ENCODE measurements at places on chromosomes 6 and 20.

- DNase-seq, result no peak
Measured at GRCh38 chr6:2872423-2873358, 30.4 kb downstream of the SERPINB9 start.

- DNase-seq, result no peak
Measured at GRCh38 chr6:3904518-3904917, 55.3 kb downstream of the FAM50B start.

- peak; percentile 61 for DNase-seq
Measured at GRCh38 chr6:147135211-147135681, 69.0 kb upstream of the STXBP5 start.

DNA sequence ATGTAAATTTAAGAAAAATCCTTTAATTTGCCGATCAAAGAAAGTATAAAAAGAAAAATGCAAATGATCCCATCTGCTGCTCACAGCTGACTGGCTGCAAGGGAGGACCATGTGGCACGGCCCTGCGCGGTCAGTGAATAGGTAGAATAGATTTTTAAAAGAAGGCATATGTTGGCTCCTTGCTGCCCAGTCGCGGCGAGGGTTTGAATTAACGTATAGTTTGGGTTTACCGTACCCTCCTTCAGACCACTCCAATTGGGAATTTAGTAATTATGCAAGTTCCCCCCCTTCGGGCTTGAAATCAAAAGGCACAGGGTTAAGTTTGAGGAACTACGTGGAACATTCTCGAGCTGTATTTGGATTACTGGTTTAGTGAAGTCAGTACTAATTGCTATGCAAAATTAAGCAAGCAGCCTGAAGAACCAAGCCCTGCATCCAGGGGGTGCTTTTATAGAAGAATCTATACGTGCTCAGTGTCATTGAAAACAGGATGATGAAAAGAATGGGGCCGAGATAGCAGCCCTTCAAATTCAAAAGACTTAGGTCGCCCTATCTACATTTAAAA, 1.1 kb upstream of the BEND3 start:
- DNase-seq, result no peak

DNA sequence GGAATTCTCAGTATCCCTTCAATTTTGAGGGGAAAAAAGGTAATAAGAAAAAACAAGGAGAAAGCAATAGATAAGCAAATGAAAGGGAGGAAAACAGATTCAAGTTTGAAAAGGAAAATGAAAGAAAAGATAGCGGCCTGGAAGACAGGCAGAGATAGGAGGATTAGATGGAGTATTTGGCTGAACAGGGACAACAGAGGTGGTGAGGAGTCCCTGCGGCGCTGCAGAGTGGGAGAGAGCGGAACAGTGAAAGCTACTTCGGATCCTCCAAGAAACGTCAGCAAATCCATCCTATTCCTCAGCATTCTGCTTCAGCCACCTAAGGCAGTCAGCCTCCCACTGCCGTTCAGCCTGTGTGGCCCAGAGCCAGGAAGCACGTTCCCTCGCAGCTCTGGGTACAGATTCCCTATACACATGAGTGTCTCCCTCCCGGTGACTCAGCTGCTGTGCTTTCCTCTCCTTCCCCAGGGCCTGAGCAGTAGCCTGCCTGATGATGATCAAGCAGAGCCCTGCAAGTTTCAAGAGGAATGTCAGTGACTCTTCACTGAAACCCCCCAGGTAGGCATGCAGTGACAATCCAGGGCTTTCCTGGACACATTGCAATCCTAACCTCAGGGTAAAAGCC, 43.4 kb upstream of the CDYL start:
- DNase-seq, result peak; percentile 69

DNA sequence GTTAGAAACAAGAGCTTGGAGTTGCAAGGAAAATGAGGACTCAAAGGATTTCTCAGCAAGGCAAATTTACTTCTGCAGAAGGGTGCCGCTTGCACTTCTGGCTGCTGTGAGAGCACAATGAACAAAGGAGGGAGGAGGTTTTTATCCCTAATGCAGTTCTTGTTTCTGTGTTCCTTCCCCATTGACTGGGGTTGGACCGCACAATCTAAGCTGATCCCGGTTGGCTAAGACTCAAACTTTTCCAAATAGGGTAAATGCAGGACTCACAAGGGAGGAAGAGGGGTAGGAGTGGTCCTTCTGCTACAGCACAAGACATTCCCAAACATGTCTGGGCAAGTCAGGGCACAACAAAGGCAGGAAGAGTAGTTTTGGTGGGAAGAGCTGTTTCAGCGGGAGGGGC, 249.6 kb upstream of the MOCS1 start:
- no peak for DNase-seq

DNA sequence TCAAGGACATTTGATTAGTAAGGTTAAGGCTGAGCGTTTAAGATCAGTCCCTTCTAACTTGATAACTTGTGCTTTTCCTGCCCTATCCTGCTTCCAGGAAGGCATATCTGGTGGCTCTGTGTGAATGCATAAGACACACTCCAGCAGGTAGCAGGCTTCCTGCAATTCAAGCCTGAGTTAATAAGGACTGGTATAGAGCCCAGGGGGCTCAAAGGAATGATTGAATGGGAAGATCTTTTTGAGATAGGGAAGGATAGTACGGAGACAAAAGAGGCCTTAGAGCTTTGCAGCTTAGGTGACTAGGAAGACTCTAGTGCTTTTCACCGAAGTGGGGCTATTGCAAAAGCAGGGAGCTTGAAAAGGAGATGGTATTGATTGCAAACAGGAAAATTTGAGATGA, 307.1 kb downstream of the GRIK2 start:
- no peak for DNase-seq

DNA sequence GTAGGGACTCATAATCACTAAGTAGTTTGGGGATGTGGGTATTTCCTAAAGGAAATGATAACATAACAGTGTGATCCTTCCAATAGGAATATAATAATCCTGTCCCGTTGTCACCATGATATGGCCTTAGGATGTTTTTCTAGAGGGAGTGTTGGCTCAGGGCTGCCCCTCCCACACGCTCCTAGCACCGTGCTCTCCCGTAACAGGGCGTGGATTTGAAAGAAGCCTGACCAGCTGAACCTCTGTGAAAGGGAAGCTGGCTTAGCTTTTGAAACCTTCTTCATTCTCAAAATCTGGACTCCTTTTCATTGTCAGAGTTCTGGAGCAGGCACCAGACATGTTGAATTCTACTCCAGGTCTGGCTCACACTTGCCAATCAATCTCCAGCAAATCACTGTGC, 103.4 kb upstream of the SASH1 start:
- DNase-seq, result no peak

DNA sequence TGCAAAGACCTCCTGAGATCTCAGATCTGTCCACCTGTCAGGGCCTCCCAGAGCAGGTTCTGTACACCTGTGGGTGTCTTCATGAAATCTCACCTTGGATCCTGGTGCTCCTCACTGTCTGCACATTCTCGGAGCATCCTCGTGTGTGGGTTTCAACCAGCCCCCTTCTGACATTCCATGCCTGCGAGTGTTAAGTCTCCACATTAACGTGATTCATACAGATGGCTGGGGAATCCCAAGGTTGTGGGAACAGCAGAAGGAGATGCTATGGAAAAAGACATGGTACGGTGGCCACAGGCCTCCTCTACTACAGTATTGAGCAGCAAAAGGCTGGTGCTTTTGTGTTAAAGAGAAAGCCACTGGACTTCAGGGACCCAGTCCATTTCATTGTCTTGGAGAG, 556.5 kb downstream of the DHX35 start:
- no peak for DNase-seq

DNA sequence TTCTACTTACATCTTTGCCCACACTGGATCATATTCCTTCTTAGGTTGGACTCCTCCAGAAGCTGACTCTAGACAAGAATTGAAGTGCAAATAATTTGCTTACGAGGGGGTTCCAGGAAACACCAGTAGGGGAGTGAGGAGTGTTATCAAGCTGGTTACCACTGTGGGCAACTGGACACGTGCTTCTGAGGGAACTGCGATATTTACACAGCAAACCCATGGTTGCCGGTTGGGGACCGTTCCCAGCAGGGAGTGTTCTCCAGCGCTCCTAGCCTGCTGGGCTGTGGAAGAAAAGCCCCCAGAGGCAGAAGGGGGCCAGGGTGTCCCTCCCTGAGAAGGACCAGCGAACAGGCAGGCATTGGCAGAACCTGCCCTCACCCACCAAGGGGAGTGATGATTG, 21.7 kb downstream of the MDFI start:
- DNase-seq, result no peak

GRCh38 chr20:53926428-53927028, 143.9 kb downstream of the BCAS1 start:
- DNase-seq, result peak; percentile 91

DNA sequence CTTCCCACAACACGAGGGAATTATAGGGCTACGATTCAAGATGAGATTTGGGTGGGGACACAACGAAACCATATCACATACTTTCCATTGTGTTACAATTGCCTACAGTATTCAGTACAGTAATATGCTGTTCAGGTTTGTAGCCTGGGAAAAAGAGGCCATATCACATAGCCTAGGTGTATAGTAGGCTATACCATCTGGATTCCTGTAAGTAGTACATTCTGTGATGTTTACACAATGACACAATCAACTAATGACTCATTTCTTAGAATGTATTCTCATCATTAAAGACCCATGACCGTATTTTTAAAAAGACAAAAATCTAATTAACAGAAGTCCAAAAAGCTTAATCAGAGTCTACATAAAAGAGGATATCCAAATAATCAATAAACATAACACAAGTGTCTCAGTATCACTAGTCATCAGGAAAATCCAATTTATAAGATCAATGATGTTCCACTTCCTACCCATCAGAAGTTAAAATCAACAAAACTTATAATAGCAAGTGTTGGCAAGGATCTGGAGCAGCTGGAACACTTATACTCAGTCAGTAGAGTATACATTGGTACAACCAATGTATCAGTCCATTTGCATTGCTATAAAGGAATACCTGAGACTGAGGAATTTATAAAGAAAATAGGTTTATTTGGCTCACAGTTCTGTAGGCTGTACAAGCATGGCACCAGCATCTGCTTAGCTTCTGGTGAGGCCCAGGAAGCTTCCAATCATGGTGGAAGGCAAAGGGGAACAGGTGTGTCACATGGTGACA, 215.9 kb downstream of the CLVS2 start:
- DNase-seq, result no peak

- DNase-seq, result no peak
Measured at GRCh38 chr20:53098621-53099020, 126.5 kb downstream of the TSHZ2 start.

GRCh38 chr20:37256286-37256685, 5.3 kb downstream of the GHRH start:
- no peak for DNase-seq

- DNase-seq, result no peak
Measured at GRCh38 chr20:50567860-50568548, 57.8 kb downstream of the PTPN1 start.

GRCh38 chr20:52748285-52748932, 223.7 kb upstream of the TSHZ2 start:
- DNase-seq, result peak; percentile 4

- no peak for DNase-seq
Measured at GRCh38 chr20:31841928-31842327, 3.5 kb downstream of the FOXS1 start.

DNA sequence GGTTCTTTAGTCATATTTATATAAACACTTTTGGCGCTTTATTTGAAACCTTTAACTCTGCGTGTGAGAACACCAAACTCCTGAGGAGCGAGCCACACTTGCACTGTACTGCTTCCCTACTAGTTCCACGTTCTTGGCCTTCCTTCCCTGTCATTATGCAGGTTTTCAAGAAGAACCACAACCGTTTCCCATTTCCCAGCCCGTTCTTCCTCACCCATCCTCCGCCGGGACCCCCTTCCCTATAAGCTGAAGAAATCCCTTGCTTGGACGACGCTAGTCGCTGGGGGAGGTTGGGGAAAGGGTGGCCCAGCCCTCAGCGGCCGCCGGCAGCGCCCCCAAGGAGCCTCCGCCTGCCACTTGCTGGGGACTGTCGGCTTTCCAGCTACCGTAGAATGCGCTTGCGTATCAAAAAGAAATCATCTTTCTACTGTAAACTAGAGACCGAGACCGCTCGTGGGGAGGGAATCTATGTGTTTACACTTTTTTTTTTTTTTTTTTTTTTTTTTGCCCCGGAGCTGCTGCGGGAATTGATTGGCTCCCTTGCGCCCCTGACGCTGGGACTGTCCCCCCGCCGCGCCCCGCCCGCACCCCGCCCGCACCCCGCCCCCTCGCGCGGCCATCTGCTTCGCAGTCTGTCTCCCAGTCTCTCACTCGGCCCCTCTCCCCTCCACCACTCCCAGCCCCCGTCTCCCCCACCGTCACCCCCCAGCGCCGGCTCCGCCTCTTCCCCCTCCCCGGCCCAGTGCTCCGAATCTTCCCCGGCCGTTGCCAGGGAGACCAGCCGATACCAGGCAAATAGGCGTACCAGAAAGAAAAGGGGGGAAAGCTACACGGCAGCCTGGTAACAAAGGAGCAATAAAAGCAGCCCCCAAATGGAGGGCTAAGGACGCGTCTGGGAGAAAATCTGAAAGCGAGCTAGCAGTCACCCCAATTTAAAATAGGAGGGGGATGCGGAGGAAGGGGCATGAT, 2.3 kb upstream of the MARCKS start:
- peak; percentile 39 for DNase-seq

- DNase-seq, result no peak
Measured at GRCh38 chr6:52994839-52995088, 320 bp downstream of the GSTA4 start.

GRCh38 chr20:49273696-49274277, 4.1 kb downstream of the ZNFX1 start:
- DNase-seq, result no peak

DNA sequence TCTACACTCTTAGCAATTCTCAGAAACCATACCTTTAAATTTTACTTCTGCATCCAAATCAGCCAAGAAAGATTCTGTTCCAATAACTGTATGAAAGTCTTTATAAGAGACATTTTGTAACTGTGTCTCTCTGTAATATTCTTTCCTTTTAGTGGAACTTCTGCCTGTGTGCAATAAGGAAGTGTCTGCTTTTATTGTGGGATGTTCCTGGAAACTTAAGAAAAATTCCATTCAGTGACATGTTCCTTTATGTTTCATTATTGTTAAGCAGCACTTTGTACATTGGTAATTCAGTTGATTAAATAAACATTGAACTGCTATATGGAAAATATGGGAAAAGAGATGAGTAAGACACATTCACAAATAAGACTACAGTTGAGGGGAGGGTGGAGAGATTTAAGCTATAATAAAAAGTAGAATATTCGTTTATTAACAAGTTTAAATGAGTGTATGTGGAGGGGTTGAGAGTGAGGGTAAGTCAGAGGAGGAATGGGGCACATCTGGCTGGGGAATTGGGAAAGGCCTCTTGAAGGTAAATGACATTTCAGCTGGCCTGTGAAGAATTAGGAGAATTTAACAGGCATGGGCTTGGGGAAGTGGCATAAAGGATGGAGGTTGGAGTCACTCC, 11.9 kb downstream of the NUS1 start:
- no peak for DNase-seq

GRCh38 chr6:119078376-119079282, at the start of gene FAM184A:
FAM184A (minus strand) TSS chr6:119078664; CDS start chr6:119078299, 365 bp downstream.
- DNase-seq, result no peak

DNA sequence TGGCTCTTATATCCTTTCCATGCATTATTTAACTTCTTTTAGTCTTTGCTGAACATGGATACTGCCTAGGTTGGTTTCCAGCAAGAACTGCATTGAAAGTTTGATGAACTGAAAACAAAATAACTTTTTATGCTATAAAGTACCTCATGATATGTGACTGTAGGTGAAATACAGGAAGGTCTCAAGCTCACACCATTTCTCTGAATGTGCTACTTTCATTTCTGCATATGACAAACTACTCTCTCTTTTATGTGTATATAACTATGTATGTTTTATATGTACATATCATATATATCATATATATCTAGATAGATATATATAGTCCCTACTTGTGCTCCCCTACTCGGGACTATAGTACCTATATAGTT, 65.9 kb downstream of the AIG1 start:
- no peak for DNase-seq

- DNase-seq, result no peak
Measured at GRCh38 chr6:53815381-53816119, 20.7 kb downstream of the LRRC1 start.
